NCI-H187 (cell line): ENCODE measurements at places on chromosomes 5 and 9.

GRCh38 chr5:136682986-136683385 lies 317.6 kb upstream of the TRPC7 start:
- no peak for DNase-seq

GRCh38 chr5:3999929-4000328 lies 404.3 kb downstream of the IRX1 start:
- DNase-seq = peak; percentile 69

- DNase-seq = no peak
Observed at GRCh38 chr5:120730214-120730613, 266.1 kb downstream of the PRR16 start.

- DNase-seq = no peak
Observed at GRCh38 chr5:96788112-96788749, 19.5 kb downstream of the ERAP1 start.

DNA sequence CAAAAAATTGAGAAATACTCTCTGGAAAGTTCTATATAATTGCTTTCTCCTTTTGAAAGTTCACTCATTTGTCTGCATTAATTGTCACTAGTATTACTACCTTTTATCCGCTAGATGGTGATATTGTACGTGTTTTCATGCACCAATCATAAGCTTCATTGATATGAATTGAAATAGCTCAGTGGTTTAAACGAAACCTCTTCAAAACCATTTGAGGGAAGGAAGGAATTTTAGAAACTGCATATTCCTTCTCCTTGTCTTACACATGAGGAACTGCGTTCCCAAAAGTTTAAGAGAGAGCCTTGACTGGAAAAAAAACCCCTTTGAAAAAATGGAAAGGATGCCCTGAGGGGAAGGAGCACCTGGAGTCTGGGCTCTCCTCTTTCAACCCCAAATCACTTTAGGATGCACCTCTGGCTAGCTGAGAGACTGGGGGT lies 98.6 kb downstream of the YTHDC2 start:
- no peak for DNase-seq

- no peak for DNase-seq
Observed at GRCh38 chr9:126494746-126495145, 119.0 kb upstream of the LMX1B start.

DNA sequence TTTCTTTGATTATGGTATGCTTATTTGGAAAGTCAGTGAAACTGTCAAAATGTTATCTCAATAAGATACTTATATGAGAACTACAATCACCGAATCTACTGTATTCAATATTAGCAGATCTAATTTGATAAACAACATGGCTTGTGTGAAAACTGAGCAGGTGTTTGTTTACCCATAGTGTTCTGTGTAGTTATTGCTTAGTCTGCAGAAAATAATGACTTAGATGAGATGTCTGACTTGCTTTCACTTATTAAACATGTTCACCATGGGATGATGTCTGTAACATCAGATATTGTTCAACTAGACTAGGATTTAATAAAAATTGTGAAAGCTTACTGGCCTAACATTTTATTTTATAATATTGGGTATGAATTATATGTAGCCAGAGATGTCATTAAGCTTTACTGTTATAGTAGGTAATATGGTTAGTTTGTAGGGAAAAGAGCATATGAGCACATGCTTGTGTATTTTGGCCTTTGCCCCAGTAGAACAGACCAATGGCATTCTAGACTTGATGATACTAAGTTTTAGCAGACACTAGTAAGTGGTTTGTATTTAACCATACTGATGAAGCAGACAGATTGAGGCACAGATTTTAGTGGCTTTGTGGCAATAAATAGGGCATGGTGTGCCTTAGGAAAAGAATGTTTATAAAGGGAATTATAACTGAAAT lies 16.4 kb downstream of the SUB1 start:
- no peak for DNase-seq

GRCh38 chr9:117916291-117916690 lies 212.1 kb downstream of the TLR4 start:
- no peak for DNase-seq

DNA sequence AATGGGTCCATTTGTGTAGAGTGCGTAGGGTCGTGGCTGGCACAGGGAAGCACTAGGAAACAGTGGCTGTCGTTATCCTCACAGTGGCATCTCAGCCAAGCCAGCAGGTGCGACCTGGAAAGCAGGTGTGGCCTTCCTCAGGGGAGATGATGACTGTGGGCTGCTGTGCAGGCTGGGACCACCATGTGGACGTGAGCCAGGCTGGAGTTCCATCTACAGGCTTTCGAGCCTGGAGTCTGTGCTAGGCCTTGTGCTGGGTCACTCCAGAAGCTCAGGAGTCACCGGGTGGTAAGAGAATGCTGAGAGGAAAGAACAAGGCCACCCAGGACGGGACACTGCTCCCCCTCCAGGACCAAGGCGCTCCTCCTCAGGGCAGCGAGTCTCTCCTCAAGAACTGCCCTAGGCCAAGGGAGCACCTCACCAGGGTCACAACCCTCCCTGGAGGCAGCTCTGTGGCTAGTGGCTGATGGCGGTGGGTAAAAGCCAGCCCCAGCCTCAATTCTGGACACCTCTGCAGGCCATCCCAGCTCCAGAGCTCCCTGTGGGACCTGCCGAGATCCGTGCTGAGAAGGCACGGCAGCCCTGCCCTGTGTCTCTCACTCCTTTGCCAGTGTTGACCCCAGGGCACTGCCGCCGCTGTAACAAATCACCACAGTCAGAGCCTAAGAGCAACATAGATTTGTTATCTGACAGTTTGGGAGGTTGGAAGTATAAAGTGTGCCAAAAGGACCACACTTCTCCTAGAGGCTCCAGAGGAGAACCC lies 36.0 kb downstream of the WHRN start:
- no peak for DNase-seq

GRCh38 chr5:39835371-39835770 lies 410.6 kb upstream of the DAB2 start:
- no peak for DNase-seq

GRCh38 chr5:149046196-149046829 lies 16.5 kb downstream of the SH3TC2 start:
- DNase-seq = no peak

GRCh38 chr9:103991698-103992097 lies 102.4 kb upstream of the SMC2 start:
- no peak for DNase-seq

GRCh38 chr5:118616281-118616680 lies 372.1 kb downstream of the DTWD2 start:
- DNase-seq = no peak

DNA sequence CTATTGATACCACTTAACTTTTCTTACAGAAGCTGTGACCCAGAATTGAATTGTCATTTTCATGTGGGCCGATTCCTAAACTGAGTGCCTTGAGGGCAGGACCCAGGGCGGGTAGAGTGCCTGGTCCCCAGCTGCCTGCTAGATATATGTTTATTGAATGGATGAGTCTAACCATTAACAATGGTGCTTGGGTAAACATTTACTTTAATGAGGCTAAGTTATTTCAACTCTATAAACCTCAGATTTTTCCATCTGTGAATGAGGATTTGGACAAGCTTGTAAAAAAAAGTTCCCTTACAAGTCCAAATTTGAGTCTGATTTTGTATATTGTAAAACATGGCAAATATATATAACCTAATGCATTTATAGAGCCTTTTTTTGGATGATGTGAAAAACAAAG lies 181.8 kb upstream of the ELL2 start:
- DNase-seq = no peak

GRCh38 chr5:150517272-150518152 lies 9.6 kb downstream of the NDST1 start:
- DNase-seq = no peak

GRCh38 chr9:96509026-96509425 lies 59.1 kb downstream of the HABP4 start:
- DNase-seq = no peak

- DNase-seq = no peak
Observed at GRCh38 chr5:157494178-157494832, 34.3 kb downstream of the NIPAL4 start.

GRCh38 chr5:12330993-12331588 lies 426.8 kb upstream of the CTNND2 start:
- DNase-seq = no peak

DNA sequence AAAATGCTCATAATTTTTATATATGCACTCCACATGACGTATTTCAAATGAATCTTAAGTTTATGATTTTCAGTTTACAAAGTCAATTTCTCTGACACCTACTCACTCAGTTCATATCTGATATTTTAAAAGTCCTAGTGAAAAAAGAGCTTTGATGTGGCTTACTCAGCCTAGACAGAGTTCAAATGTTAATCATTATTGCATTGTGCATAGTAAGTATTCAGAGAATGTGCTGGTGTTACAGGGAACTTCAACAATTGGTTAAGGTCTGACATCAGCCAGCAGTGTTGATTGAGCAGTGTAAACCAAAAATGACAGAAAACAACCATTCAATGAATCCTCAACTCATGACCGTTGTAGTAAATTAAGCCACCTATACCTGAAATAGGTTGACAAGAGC lies 147.2 kb upstream of the LHFPL2 start:
- DNase-seq = no peak

GRCh38 chr5:99441235-99441634 lies 512.4 kb upstream of the CHD1 start:
- no peak for DNase-seq

GRCh38 chr5:149028984-149029383 lies 33.9 kb downstream of the SH3TC2 start:
- no peak for DNase-seq

DNA sequence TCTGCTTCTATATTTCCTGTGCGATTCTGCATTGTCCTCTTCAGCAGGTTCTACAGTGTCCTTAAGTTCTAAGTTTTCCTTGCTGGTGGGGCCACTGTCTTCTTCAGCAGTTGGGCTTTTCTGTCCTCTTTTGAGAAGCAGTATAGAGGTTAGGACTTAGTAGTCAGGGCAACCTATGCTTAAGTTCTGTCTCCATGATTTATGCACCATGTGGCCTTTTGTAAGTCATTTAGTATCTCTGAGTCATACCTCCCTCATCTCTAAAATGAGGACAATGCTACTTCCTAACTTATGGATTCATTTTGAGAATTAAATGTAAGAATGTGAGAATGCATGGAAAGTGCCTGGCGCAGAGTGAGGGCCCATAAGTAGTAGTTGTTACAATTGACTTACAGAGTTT lies 46.8 kb downstream of the GRIN3A start:
- DNase-seq = no peak

GRCh38 chr9:134276453-134277245 lies 49.6 kb upstream of the RXRA start:
- no peak for DNase-seq
